ENCODE measurements at places on chromosomes 4 and X.
A peak's percentile ranks its signal among the peaks of the same experiment; 100 is the strongest.

- no peaks in the 10 kb centered on the region for H3K4me1 ChIP-seq
- no peaks in the 10 kb centered on the region for H3K36me3 ChIP-seq
- H3K4me3 ChIP-seq: no peak overlapping the region
- H3K27me3 ChIP-seq: no peaks in the 10 kb centered on the region
- H3K27ac ChIP-seq: no peak overlapping the region
These were observed 123.7 kb upstream of the NUDT6 start for GRCh38 chr4:123046096-123046495.

- H3K4me3 ChIP-seq: no peak overlapping the region
- no peak for DNase-seq
- H3K27me3 ChIP-seq: no peaks in the 10 kb centered on the region
- H3K4me1 ChIP-seq: no peaks in the 10 kb centered on the region
These were observed 74.1 kb downstream of the FAM47A start for GRCh38 chrX:34058005-34058404.

GRCh38 chr4:57200799-57201327, 90.7 kb upstream of the IGFBP7 start:
- H3K36me3 ChIP-seq: no peaks in the 10 kb centered on the region
- no peak for DNase-seq
- no peak overlapping the region for H3K27ac ChIP-seq
- no peak overlapping the region for H3K4me3 ChIP-seq
- H3K27me3 ChIP-seq: no peaks in the 10 kb centered on the region

DNA sequence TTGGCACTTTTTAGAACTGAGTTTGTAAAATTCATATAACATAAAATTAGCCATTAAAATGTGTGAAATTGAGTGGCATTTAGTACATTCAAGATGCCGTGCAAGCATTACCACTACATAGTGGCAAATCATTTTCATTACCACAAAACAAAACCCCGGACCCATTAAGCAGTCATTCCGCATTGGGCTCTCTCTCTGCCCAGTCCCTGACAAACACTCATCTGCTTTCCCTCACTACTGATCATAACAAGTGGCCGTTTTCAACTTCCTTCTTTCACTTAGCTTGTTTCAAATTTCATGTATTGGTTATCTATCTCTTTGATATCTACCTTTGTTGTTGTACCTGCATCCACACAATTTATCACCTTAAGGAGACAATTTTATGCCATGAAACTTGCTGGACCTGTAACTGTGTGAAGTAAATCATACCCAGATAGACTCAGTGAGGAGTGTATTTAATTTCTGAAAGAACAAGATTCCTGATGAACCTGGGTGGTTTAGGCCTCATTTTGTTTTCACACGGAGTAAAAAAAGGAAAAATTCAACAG, 202.1 kb downstream of the OR13H1 start:
- H3K4me1 ChIP-seq: no peaks in the 10 kb centered on the region
- no peaks in the 10 kb centered on the region for H3K27me3 ChIP-seq
- H3K36me3 ChIP-seq: no peaks in the 10 kb centered on the region
- no peak overlapping the region for H3K4me3 ChIP-seq

DNA sequence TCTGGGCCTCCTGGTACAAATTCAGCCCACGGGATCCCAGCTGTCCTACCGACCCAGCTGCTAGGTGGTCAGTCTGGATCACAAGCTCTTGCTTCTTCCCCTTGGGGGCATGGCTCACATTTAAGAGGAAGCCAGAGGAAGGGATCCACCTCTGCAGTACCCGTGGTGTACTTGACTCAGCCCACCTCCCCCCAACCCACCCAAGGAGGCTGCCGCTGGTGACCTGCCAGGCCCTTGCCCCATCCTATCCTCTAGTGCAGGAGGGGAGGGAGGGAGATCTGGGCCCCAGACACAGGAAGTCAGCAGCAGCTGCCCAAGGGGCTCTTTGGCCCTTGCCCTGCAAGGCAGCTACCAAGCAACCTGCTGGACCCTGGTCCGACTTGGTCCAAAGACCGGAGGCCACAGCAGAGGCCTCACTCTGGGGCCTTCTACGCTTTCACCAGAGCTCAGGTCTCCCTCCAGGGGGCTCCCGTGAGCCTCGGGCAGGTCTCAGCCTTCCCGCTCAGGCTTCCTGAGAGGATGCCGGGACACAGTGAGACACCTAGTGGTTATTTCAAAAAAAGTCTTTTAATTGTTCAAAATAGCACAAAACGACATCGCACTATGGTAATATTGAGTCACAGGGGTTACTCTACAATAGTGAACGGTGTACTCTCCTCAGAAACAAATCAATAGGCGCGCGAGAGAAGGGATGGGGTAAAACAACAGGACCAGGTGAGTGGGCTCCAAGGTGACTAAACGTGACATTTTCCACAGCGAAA, 2.7 kb upstream of the RENBP start:
- H3K27ac ChIP-seq: peak overlapping the region; percentile 61
- H3K4me1 ChIP-seq: peaks cover 60% of the 10 kb centered on the region
- no peaks in the 10 kb centered on the region for H3K27me3 ChIP-seq
- DNase-seq: peak; percentile 43
- H3K36me3 ChIP-seq: peaks cover 34% of the 10 kb centered on the region

DNA sequence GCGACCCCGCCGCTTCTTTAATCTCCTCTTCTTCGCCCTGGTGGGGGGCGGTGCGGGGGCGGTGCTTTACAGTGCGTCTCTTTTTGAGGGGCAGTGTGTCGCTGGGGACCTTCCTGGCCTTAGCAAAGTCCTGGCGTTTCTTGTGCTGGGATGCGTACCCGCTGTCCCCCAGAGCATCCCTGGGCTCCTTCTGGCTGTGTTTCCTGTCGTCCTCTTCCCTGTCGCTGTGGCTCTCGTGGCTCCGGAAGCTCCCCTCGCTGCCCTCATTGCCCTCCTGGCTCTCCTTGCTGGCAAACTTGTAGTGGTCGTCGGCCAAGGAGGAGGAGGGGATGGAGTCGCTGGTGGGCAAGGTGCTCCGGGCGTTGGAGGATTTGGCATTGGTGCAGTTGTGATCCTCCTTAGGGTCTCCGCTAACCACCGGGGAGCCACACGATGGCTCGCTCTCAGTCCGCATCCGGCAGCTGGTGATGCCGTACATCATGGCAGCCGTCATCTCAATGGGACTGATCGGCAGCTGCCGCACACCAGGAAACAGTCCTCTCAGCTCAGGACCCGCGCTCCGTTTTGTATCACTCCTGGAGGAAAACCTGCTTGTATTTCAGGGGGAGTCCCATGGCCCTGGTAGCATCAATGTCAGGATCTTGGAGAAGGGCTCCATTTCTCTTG, 30.4 kb upstream of the TMSB15A start:
- no peak overlapping the region for H3K27ac ChIP-seq
- no peaks in the 10 kb centered on the region for H3K36me3 ChIP-seq
- H3K27me3 ChIP-seq: peaks cover 3% of the 10 kb centered on the region
- H3K4me3 ChIP-seq: peak overlapping the region; percentile 41
- peaks cover 10% of the 10 kb centered on the region for H3K4me1 ChIP-seq

- no peak for DNase-seq
- H3K27ac ChIP-seq: no peak overlapping the region
- H3K27me3 ChIP-seq: no peaks in the 10 kb centered on the region
- H3K4me1 ChIP-seq: no peaks in the 10 kb centered on the region
- peaks cover 22% of the 10 kb centered on the region for H3K36me3 ChIP-seq
These were observed 114.5 kb downstream of the ZAR1 start for GRCh38 chr4:48604527-48604926.
